ENCODE measurements at places on chromosomes 13 and 19.

GRCh38 chr13:43444081-43444480 lies 342.7 kb downstream of the ENOX1 start:
- DNase-seq: no peak

- DNase-seq: no peak
These were observed 708 bp upstream of the ESD start for GRCh38 chr13:46797501-46798237.

GRCh38 chr13:55554741-55555140 lies 1586.0 kb upstream of the PRR20A start:
- no peak for DNase-seq

DNA sequence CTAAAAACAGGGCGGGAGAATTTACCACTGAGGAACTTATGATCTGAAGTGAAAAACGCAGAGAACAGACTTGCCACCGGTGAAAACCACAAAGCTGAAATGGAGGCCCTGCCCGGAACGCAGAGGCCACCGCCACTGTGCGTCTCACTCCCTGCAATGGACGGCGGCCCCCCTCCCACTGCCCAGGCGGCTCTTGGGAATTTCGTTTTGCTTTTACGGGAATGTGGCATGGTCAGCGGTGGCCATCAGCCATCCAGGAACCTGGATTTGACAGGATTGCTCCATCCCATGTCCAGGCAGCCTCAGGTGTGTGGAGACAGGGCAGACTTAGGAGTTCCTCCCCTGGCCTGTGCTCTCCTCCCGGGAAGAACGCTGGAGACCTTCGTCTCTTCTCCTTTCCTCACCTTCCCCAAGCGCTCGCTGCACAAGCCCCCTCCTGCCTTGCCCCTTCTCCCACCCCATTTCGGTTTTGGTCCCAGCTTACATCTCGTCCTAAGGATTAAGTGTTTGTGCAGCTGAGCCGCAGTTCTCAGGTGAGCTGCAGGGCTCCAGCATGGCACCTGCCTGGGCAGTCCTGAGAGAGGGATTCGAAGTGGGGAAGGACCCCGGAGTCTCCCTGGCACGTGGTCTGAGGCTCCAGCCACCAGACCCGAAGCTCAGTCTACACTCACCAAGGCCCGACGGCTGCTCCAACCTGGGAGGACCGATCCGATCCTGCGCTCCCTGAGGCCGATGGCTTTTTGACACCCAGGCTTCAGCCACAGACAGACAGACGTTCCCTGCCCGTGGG lies 49.9 kb downstream of the MCF2L start:
- no peak for DNase-seq

- no peak for DNase-seq
These were observed 2.7 kb downstream of the S1PR2 start for GRCh38 chr19:10228393-10228792.

DNA sequence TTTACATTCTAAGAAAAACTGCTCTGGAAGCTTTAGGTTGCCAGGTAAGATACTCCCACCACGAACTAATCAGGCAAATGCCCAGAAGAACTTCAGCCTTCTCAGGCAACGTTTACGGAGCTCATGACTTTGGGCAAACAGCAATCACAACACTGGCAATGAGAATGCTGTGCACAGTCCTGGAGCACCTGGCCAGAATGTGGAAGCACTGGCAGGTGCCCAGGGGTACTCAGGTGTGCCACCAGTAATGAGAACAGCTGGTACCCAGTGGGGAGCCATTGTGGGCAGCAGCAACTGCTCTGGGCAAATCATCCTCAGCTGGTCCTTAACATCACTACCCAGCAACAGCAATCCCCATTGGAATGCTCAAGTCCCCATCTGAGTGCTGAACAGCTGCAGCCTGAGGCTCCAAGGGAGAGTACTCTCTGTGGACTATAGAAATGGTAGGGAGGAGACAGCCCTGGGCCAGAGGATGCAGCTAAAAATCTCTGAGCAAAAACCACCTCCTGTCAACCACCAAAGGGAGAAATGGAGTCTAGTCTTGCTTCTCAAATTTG lies 210.0 kb downstream of the FOXO1 start:
- DNase-seq: no peak

GRCh38 chr13:34931572-34931971 lies 10.5 kb upstream of the NBEA start:
- DNase-seq: no peak

- DNase-seq: no peak
These were observed 45.1 kb downstream of the DCLK1 start for GRCh38 chr13:36086117-36086516.

DNA sequence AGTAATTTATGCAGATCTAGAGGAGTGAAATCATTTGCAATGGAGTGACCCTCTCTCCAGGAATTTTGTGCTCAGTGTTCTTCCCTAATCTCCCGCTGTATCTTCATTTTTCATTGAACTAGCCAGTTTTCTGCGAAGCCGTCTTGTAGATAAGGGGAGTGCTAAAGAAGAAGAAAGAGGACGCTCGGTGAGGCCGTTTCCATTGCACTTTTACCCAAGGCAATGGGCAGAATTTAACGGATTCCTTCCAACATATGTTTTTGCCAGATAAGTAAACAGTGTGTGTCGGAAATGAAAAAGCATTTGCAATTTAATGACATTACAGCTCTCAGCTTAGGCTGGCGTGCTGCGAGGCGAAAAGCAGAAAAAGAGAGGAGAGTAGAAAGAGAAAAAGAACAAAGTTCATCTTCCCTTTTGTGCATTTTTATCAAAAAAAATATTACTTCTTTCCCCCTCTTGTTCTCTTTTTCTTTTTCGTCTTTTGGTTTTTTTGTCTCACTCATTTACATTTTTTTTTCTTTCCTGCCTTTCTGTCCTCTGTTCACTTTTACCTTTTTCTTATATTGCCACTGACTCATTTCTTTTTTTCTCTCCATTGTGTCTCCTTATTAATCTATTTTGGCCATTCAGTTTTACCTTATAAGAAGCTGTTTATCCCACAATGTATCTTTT lies 49.9 kb downstream of the SOX21 start:
- DNase-seq: no peak

DNA sequence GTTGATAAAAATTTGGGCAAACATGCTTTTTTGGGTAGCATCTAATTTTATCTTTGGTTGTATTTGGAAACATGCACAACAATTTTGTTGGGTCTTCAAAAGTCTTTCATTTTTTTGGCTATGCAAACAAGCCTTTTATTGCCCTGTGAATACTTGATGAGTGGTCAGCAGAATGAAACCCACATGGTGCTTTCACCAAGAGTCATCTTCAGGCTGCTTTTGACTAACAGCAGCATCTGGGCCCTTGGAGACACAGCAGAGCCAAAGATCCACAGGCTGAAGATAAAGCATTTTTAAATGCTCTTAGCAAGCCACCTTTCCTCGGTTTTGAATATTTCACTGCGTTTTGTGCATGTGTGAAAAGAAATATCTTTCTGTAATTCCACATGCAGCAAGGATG lies 154.9 kb downstream of the FGF9 start:
- no peak for DNase-seq

- no peak for DNase-seq
These were observed 23.7 kb upstream of the TFDP1 start for GRCh38 chr13:113560645-113561416.

GRCh38 chr19:19653597-19654147 lies 9.8 kb downstream of the ATP13A1 start:
- DNase-seq: no peak

DNA sequence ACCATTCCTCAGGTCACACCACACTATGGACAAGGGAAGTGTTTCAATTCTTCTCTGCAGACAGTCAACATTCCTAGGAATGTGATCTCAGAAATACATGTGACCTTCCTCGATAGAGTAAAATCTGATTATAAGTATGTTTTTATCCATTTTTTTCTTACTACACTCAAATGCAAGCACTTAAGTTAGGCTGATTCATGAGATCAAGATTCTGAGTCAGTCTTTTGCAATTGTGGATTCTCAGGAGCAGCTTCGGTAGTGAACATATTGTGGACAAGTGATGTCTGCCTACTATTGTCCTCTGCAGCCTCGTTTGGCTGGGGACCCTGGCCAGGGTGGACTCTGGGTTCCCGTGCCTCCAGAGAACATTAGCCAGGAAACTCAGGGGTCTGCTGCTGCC lies 3.2 kb downstream of the SERPINE3 start:
- no peak for DNase-seq

DNA sequence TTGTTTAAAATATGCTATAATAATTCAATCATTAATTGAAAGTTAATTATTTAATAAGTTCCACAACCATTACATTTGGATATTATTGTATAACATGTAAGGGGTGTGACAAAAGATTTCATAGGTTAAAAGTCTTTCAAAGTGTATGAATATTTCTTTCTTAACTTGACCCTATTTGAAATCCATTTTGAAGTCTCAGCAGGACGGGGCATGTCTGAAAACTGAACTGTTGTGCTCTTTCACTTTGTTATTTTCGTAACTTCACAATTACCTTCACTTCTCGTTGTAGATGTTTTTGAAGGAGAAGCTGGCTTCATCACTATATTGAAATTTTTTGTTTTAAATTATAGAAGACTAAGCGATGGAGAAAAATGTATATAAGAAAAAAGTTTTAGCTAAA lies 1775.7 kb downstream of the PCDH9 start:
- no peak for DNase-seq

DNA sequence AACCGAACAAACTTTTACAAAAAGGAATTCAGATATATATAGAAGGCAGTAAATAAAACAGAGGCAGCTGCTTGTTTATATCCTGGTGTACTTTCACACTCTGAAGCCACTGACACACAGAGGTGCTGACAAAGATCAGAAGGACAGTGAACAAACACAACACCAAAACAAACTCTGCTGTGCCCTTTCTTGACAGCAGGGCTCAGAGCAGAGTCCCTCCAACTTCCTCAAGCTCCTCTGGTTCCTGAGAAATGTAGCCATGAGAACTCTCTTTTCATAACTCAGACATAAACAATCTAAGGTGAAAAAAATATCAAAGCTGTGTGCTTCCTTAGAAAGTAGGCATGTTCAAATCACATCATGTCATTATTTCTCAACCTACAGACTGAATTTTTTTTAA lies 1052.8 kb upstream of the SPRY2 start:
- DNase-seq: no peak

DNA sequence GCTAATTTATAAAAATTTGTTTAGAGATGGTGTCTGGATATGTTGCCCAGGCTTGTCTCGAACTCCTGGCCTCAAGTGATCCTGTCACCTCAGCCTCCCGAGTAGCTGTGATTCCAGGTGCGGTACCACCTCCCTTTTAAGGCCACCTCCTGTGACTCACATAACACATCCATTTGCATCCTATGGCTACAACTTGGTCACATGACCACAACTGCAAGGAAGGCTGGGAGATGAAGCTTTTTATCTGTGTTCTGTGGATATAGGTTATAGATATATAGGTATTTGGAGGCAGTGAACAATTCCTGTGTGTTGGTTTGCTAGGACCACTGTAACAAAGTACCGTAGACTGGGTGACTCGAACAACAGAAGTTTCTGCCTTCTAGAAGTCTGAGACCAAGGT lies 6.0 kb downstream of the SPACA6 start:
- no peak for DNase-seq

- no peak for DNase-seq
These were observed 393.2 kb downstream of the DLEU7 start for GRCh38 chr13:50450279-50450678.

DNA sequence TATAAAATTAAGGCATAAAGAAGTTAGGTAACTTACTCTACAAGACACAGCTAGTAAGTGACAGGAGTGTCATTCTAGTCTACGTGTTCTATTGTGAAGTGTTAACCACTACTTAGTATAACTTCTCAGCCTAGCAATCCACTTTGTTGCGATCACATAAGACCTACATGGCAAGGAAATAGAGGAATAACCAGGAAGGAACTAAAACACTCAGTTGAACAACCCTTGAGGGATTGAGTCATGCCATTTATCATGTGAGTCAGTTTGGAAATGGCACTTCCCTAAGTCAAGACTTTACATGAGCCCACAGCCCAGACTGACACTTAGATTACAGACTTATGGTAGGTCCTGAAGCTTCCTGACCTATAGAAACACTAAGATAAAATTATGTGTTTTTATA lies 279.5 kb upstream of the PCDH20 start:
- DNase-seq: no peak

GRCh38 chr13:76014406-76015318 lies 378.5 kb downstream of the LMO7 start:
- no peak for DNase-seq

- no peak for DNase-seq
These were observed 17.1 kb upstream of the ZSCAN4 start for GRCh38 chr19:57651654-57651996.

DNA sequence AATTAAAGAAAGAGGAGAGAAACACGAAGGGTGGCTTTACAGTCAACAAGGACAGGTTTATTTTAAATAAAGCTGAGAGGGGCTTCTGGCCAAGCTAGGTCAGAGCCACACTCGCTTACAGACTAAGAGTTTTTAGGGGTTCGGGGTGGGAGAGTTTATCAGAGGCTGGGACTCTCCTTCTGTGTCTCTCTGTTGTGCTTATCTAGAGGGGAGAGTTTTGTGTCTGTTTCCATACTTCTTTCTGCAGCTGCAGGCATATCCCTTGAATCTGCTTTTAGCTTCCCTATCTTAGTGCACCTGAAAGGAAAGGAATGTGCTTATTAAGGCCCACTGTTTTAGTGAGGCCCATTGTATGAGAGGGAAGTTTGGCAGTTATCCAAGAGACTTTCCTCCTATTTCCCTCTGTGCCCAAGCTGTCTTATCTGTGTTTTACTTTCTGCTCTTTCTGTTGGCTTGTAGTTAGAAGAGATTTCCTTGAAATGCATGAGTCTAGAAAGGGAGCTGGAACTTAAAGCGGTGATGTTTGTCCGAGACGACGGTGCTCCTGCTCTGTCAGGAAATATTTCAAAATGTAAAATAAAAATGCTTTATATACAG lies 275.3 kb downstream of the KCTD12 start:
- no peak for DNase-seq

DNA sequence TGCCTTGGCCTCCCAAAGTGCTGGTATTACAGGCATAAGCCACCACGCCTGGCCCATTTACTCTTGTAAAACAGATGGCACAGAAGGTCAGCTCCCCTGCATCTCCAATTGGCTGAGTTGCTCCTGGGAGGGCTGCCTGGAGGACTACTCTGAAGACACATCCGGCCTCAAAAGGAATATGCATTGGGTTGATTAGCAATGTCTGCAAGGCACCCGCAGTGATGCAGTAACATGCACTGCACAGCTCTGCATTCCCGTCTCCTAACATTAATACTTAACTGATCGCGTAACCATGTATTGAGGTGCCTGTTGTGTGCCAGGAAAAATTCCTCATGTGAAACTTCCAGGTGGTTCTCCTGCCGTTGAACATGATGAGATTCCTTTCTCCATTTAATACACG lies 5.0 kb downstream of the ELAVL3 start:
- no peak for DNase-seq
